Activated effector memory CD4-positive, alpha-beta T cell treated with anti-CD3 and anti-CD28 coated beads, Interleukin-2, amount 50 U/mL, for 16 hours (primary cell): ENCODE measurements at places on chromosomes 16 and 17.
A peak's percentile ranks its signal among the peaks of the same experiment; 100 is the strongest.

DNA sequence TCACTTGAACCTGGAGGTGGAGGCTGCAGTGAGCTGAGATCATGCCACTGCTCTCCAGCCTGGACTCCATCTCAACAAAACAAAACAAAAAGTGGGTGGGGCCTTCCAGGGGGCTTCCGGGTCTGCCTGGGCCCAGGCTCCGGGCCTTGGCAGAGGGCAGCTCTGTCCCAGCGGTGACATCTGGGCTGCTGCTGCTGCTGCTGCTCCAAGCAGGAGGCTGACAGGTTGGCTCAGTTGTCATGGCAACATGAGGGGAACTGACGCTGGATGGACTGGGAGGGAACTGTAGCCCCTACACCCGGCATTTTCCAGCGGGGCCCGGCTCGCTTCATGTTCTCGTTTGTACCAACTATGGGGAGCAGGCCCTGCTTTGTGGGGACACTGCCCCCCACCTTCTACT, 4.0 kb downstream of the BAIAP3 start:
- DNase-seq: no peak

- peak; percentile 76 for DNase-seq
Observed at GRCh38 chr16:2178321-2179106, 17.9 kb downstream of the CASKIN1 start.

- DNase-seq: no peak
Observed at GRCh38 chr16:8120001-8120400, 470.3 kb downstream of the TMEM114 start.

- peak; percentile 80 for DNase-seq
Observed at GRCh38 chr17:40582328-40582901, 17.1 kb upstream of the CCR7 start.

DNA sequence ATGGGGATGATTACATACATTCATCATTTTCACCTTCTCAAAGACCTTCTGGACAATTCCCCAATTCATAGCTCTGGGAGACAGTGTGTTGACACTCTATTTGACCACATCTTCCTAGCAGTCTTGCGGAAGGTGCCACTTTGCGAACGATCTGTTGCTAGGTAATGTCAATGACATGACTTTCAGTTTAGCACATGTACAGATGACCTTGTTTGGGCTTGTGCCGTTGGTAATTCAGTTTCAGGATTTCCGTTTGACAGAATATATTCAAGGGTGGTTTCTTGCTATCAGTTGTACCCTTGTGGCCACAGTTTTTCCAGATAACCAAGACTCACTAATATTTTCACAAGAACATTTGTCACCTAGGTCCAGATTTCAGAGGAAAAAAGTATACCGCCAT, 478.2 kb downstream of the WWOX start:
- DNase-seq: no peak

- no peak for DNase-seq
Observed at GRCh38 chr16:947255-947921, 23.4 kb downstream of the LMF1 start.

DNA sequence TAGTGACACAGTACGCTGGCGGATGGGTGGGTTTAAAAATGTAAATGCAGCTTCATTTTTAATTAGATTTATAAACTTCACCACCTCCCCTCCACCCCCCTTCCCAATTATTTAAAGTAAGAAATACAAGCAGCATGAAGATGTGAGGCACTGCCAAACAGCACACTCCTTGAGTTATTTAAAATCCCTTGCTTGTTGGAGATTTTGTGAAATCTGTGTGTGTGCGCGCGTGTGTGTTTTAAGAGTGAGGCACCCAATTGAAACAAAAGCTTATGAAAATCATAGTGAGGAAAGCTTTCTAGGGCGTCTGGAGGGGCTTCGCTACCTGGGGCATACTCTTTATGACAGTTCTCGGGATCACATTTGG, 219.6 kb upstream of the IRX3 start:
- DNase-seq: no peak

GRCh38 chr16:87562201-87562600, 40.1 kb upstream of the JPH3 start:
- no peak for DNase-seq

DNA sequence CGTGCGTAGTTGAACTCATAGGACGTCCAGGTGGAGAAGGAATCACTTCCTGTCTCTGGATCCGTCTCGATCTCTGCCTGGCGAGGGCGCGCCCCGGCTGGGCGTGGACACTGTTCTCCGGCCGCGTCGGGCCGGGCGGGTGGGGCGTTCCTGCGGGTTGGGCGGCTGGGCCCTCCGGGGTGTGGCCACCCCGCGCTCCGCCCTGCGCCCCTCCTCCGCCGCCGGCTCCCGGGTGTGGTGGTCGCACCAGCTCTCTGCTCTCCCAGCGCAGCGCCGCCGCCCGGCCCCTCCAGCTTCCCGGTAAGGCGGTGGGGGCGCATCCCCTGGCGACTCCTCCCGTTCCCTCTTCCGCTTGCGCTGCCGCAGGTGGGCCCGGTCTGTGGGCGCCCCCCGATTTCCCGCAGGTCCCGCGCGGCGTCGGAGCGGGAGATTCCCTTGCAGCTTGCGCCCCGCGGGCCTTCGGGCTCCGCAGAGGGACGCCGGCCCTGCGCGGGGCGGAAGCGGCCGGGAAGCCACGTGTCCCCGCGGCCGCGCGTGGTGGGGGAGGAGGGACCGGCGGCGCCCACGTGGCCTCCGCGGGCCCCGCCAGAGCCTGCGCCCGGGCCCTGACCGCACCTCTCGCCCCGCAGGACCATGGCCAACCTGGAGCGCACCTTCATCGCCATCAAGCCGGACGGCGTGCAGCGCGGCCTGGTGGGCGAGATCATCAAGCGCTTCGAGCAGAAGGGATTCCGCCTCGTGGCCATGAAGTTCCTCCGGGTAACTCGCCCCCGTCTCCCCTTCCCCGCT, at the start of gene NME2:
TSS of gene NME2 (plus strand) at position 214 of the 789 bp plus-strand sequence. CDS start at position 634, 420 bp downstream.
- DNase-seq: peak; percentile 88

- DNase-seq: no peak
Observed at GRCh38 chr17:16818340-16818739, 128.3 kb downstream of the CCDC144A start.

GRCh38 chr17:77688369-77688768, 270.1 kb upstream of the TNRC6C start:
- peak; percentile 41 for DNase-seq

GRCh38 chr16:17173281-17173680, 297.5 kb downstream of the XYLT1 start:
- DNase-seq: no peak
